Type B pancreatic cell (in vitro differentiated cells): ENCODE measurements at places on chromosomes 12 and 14.

- no peak for DNase-seq
Measured at GRCh38 chr12:20364501-20364900, 3.8 kb upstream of the PDE3A start.

DNA sequence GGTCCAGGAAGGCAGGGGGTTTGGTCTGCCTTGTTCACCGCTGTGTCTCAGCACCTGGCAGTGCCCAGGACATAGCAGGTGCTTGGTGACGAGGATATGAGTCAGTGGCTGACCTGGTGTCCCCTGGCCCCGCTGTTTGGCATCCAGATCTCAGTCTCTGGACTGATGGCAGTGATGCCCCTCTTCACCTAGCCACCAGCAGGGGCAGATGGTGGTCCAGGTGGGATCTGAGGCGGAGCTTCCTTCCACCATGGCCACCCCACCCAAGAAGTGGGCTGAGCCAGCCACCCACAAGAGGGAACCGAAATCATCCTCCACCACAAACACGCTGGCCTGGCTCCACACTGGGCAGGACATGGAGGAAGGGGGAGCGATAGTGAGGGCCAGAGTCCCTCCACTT, 16.1 kb upstream of the SH2B3 start:
- DNase-seq, result no peak

DNA sequence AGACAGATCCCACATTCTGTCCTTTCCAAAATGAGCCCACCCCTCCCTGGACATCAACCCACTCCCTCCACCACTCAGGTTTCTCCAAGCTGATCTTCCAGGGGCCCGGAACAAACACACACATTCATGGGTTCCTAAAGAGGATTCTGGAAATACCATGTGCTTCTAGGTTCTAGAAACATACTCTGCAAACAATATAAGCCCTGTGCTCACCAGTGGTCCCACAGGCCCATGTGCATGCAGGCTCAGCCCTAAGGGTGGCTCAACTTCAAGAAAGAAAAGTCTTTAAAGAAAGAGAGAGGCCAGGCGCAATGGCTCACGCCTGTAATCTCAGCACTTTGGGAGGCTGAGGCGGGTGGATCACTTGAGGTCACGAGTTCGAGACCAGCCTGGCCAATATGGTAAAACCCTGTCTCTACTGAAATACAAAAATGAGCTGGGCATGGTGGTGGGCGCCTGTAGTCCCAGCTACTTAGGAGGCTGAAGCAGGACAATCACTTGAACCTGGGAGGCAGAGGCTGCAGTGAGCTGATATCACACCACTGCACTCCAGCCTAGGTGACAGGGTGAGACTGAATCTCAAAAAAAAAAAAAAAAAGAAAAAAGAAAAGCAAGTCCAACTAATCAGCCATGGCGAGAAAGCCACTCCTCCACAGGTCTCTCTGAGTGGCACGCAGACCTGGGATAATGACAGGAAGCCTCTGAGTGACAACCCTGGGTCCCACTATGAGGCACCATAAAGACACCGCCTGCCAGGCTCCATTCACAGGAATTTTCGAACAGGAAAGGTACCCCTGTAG, 59.5 kb upstream of the PNMA1 start:
- DNase-seq, result no peak

- no peak for DNase-seq
Measured at GRCh38 chr14:38311655-38312054, 55.8 kb upstream of the CLEC14A start.

DNA sequence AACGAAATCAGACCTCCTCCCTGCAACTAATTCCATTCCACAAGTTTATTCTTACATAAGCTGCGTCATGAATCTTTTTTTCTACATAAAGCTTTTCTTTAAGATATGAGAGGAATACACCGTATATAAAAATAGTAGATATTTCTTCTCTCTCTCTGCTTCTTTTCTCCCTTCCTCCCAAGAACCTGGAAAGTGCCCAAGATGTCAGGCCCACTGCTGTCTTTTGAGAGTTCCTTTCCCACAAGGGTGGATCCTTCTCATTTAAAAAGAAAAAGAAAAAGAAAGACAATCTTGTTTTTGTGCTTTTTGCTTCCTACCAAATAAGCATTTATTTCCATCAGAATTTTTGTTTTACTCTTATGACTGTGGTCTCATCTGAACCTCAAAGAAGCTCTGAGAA, 11.0 kb downstream of the TESPA1 start:
- DNase-seq, result no peak

DNA sequence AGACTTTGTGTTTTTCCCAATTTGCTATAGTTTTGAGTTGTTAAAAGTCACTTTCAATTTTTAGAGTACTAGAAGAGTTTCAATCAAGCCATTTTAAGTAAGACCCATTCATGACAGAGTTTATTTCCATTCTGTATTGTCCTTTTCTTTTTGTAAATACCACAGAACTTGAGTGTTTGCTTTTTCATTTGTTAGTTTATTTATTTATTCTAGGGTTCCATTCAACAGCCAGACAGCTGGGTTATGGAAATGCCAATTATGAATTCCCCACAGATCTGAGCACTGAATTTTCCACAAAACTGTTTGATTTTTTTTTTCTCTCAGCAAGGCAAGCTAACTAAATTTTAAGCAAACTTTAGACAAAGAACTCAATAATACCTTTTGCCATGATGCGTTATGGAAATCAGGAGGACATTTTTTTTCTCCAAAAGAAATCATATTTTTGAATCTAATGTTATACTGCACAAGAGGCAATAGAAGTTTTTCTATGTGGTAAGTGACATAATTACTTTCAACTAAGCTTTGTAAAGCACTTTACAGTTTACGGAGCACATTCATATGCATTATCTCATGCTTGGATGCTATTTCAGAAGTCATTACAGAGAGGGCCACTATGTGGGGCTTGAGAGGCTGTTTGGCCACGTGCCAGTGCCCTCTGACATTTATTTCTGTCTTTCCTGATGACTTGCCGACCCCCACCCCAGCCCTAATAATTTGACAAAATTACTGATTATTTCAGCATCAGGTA, 181.5 kb downstream of the VRK1 start:
- DNase-seq, result no peak
